ENCODE measurements at places on chromosomes 6 and 20.

DNA sequence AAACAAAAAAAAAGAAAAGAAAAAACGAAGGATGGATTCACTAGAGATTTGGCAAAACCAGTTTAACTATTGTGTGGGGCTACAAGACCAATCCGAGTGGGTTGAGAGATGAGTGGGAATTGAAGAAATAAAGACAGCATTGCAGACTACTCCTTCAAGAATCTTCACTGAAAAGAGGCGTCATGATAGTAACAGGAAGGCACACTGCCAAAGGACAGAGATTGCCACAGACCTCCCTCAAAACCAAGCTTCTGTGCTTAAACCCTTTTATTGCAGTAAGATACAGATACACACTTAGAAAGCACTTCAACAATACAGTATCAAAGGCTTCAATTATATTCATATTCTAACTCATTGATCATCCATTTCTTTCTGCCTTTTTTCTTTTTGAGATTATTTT lies 103.9 kb downstream of the IPCEF1 start:
- no peak for DNase-seq

GRCh38 chr6:48743738-48744137 lies 632.7 kb upstream of the PTCHD4 start:
- no peak for DNase-seq

- DNase-seq: no peak
These were observed 50.5 kb downstream of the FHL5 start for GRCh38 chr6:96613291-96613999.

DNA sequence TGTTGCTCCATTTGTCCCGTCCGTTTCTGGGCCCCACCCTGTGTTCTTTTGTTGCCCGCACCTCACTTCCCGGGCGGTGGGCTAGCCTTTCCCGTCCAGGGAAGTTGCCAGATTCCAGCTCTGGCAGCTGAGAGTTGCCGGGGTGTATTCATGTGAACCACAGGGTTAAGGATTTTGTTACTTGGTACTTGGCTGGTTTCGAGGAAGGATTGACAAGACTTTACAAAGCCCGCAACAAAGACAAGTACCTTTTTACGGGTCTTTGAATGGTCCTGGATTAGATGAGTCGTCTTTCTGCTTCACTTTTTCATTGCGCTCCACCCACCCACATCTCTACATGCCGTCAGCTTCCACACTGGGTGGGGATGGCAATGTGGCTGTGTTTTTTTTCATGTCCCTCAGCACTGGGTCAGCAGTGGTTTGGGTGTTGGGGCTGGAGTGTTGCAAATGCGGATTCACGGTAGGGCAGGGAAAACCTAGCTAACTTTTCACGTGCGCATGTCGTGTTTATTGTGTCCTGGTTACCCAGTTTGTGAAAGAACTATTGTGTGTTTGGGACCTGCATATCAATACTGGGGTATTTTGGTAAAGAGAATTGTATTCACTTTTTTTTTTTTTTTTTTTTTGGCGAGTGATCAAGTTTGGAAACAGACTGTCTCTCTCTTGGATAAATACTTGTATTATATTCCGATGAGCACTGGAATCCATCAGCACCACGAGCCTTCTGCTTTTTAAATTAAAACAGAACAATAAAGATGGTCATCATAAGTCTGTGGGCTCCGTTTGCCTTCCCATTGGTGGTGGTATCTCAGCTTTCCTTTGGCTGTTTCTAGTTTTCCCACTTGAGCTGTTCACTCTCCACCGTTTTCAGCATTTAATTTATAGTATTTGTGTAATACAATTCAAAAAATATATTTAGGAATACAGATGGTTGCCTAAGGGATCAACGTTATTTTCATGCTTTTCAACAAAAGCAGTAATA lies 1.2 kb downstream of the DUSP22 start:
- peak; percentile 61 for DNase-seq

DNA sequence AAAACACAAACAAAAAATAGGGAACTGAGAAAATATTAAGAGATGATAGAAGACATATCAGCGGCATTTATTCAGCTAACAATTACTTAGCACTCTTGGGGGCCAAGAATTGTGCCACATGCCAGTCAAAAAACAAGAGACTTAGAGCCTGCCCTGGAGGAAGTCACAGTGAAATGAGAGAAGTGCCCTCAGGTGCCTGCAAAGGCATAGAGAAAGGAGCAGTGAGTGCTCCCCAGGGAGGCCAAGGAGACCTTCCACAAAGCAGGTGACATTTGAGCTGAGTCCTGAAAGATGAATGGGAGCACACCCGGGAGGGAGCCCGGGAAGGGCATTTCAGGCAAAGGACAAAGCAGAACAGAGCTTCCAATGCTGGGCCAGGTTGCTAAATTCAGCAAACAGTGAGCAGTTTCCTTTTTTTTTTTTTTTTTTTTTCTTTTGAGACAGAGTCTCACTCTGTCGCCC lies 184.7 kb upstream of the JARID2 start:
- DNase-seq: no peak

GRCh38 chr6:133584823-133585222 lies 304.1 kb upstream of the TCF21 start:
- DNase-seq: no peak

DNA sequence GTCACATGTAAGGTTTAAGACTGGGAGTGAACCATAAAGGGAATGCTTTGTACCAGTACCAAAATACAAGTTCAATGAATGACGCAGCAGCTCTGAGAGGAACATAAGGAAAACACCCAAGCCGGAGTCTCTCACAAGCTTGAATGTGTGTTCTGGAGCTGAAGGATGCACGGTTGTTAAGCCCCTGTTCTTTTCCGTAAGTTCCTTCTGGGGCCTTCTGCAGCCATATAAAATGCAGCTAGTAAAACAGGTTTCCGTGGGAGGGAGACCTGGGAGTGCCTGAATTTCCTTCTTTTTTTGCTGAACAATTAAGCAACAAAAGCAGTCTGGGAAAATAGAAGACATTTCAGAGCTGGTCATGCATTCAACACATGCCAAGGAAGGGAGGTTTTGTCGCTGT lies 73.2 kb upstream of the JAG1 start:
- DNase-seq: no peak

GRCh38 chr6:126770176-126770575 lies 348.3 kb upstream of the RSPO3 start:
- DNase-seq: no peak

DNA sequence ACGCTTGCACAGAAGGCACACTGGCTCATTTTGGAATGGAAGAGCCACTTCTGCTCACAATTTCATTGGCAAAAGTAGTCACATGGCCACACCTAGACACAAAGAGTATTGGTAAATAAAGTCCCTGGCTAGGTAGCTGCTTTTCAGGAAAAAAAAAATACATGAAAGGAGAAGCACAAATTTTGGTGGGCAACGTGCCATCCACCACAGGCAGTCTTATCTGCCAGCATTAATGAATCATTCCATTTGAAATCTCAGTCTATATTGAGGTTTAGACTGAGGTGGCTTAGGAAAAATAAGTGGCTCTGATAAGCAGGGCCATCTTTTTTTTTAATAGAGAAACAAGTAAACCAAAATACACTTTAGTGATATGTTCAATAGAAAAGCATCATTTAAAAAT lies 44.3 kb downstream of the ADGRB3 start:
- DNase-seq: no peak

DNA sequence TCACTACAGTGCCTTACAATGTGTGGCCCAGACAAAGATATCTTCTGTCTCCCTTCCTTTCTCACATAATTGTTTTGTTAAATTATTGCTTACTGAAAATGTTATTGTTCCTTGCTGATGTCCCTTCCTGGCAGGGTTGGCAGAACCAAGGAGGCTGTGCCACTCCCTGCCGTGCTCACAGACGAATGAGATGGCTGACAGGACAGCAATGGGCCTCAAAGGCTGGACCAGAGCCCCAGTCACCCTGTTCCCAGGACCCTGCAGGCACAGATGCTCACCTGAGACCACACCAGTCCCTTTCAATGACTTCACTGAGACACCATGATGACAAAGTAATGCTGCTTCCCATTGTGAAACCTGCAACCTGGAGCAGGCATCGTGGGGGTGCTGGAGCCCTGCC lies 375.1 kb downstream of the HACE1 start:
- DNase-seq: no peak

GRCh38 chr6:88983532-88983931 lies 20.1 kb upstream of the RNGTT start:
- peak; percentile 25 for DNase-seq

DNA sequence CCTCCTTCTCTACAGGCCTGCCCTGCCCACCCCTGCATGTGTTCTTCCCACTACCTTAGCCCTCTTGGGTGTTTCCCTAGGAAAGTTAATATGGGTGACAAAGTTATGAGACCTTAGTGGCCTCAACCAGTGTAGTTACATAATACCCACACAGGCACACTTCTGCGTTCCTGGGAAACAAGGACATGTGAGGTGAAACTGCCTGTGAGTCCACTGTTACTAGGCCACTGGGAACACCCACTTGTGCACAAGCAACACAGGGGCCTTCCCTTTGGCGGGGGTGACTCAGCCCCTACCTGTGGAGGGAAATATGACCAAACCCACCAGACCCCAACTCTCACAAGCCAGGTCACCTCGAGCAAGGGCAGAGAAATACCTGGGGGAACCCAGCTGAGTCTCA lies 12.8 kb downstream of the PI16 start:
- DNase-seq: no peak

DNA sequence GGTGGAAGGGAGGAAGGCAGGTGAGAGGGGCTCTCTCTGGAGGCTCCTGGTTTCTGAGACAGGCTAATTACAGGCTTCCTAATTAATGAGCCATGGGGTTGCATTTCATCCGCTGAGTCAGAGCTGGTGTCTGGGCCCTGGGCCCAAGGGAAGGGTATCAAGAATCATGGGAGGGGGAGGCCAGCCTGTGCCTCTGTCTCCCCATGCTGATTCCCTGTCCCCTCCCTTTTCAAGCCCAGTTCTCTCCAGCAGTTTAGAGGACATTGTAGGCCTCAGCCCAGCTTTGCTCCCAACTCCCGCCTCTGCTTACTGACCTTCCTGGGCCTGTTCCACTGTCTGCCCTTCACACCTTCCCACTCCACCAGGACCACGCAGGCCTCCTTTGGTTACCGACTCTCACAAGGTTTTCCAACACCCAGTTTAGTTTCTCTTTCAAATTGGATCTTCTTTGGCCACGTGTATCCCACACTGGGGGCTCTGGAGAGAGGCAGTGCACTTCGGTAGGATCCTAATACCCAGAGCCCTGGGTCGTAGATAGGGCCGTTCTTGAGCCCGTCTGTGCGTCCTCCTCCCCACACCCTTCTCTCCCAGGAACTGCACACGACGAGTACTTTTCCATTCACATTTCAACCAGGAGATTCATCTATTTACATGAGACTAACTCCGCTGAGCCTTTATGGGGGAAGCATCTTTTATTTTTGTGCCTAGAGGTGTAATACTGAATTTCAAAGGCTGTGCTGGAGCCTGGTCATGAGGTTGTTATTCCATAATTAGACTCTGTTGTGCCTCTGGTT lies 18.2 kb upstream of the AVP start:
- DNase-seq: no peak

GRCh38 chr6:42158011-42158410 lies 15.2 kb upstream of the GUCA1A start:
- DNase-seq: no peak

DNA sequence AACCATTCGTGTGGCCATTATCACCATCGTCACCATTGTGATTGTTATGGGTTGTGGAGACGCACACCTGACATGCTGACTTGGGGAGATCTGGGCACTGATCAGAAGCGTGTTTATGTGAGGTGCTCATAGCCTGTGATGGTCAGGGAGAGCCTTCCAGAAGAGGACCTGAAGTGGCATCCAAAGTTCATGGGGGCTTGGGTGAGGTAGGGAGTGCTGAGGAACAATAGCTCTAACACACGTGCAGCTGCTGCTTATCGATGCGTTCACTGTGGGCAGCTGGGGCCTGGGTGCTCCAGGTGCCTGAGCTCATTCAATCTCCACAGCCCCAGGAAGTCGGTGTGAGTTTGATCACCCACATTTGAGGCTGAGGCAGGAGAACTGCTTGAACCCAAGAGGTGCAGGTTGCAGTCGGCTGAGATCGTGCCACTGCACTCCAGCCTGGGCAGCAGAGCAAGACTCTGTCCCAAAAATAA lies 227.3 kb downstream of the PREX1 start:
- DNase-seq: no peak

DNA sequence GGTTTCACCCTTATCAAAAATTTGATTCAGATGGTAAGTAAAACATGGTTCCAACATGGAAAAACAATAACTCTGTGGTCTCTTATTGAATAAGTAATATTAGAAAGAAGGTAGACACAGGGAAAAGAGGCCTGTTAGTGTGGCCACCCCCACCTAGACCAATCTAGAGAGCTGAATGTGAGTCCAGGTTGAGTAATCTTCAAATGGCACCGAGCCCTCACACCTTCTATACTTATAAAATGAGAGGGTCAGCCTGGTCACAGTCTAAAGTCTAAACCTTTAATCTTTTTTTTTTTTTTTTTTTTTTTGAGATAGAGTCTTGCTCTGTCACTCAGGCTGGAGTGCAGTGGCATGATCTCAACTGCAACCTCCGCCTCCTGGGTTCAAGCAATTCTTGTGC lies 6.9 kb downstream of the FAM184A start:
- no peak for DNase-seq

- no peak for DNase-seq
These were observed 199.2 kb downstream of the MAFB start for GRCh38 chr20:40489886-40490285.

DNA sequence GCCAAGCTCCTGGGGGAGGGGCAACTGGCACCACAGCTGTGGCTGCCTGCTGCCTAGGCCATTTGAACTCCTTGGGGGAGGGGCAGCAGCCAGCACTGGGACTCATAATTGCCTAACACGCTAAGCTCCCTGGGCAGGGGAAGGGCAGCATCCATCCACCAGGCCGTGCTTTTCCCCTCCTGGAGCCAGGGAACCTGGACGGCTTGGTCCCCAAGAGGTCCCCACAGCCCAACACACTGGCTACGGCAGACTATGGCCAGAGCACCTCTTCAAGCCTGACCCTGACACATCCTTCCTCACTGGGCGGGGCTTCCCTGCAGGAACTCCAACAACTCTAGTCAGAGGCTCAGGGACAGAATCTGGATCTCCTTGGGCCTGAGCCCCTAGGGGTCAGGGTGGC lies 269.4 kb downstream of the RNF144B start:
- DNase-seq: no peak

- peak; percentile 87 for DNase-seq
These were observed 184.4 kb downstream of the GJA10 start for GRCh38 chr6:90078513-90079289.

DNA sequence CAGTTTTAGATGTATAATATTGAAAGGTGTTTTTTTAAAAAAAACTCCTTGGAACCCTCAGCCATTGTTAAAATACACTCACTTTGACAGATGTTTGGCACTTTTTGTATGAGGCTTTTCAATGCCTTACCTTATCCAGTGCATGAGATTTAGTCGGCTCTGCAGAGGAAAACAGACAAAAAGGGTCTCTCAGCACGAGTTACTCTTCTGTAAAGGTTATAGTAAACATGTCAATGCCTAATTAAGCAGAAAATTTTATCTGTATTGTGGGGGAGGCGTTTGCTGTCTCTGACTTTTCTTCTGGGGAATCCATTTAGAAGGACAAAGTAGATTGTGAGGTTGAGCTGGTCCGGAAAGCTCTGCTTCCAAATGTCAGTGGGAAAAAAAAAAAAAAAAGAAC lies 278.3 kb downstream of the TSHZ2 start:
- no peak for DNase-seq

GRCh38 chr6:73732845-73733675 lies 37.1 kb downstream of the CD109 start:
- peak; percentile 85 for DNase-seq

GRCh38 chr20:64153410-64153809 lies 10.8 kb upstream of the MYT1 start:
- DNase-seq: no peak
